Stimulated activated CD8-positive, alpha-beta memory T cell treated with anti-CD3 and anti-CD28 coated beads, Interleukin-15, amount 100 ng/mL, for 1 hour (primary cell): ENCODE measurements at places on chromosomes 16 and 17.

DNA sequence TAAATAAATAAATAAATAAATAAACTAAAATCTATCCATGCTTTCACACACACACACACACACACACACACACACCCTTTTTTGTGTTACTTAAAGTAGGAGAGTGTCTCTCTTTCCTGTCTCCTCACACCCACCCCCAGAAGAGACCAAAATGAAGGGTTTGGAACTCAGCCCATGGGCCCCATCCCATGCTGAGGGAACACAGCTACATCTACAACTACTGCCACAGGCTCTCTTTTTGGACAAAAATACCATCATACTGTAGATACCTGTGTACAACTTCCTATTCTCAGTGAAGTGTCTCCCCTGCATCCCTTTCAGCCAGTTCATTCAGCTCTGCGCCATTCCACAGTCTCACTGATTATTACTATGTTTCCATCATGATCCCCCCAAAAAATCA is 1.9 kb upstream of the HBA2 start:
- no peak for DNase-seq

- no peak for DNase-seq
Measured at GRCh38 chr17:65593855-65594845, 32.7 kb upstream of the AXIN2 start.

DNA sequence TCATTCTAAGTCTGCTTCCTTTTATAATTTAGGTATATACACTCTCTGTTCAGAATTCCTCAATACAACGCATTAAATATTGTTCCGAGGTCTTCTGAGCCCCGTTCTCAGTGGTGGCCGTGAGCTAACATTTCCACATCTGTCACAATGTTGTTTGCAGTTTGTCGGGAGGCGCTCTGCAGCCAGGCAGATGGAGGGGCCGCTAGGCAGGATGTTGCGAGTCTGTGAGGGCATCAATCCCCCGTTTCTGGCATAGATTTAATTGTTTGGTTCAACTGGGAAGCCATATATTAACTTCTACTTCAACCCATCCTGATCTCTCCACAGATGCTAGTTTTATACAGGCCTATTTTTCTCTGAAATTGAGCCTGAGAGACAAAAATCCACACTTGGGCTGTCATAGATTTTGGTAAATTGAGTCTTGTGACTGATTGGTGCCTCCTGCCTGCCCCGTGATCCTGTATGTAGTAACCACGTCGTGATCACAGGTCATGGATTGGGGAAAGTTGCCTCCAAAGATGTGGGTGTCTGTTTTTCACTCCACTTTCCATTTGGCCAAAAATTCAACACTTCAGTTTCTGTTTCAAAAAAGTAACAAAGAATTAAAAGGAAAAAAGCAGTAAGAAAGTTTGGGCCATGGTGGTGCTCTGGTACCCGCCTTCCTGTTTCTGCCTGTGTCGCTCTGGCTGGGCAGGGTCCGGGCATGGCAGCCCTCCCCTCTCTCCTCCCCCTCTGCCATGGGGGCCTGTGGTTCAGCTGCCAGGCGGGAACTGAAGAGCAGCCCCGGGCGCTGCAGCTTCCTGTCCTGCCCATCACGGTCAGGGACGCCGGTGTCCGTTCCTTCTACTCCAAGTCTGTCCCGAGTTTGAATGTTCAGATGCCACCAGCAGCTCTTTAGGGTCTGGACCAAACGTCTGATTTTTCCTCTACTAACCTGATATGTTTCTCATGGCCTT is 41.5 kb downstream of the RPTOR start:
- no peak for DNase-seq

DNA sequence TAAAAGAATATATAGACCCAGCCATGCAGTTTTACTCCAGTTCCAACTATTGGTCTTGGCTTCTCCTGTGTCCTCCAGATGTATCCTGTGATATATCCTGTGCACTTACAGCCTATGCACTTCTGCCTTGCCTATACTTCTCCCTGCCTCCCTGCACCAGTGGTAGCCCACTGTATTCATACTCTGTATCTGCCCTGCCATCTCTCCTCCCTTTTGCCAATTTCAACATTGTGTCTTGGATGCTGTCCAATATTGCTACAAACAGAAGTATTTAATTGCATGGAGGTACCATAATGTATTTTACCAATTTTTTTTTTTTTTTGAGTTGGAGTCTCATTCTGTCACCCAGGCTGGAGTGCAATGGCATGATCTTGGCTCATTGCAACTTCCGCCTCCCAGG is 242.7 kb downstream of the HAPSTR1 start:
- DNase-seq = no peak

GRCh38 chr17:46890638-46891037 is 32.3 kb upstream of the GOSR2 start:
- DNase-seq = no peak

DNA sequence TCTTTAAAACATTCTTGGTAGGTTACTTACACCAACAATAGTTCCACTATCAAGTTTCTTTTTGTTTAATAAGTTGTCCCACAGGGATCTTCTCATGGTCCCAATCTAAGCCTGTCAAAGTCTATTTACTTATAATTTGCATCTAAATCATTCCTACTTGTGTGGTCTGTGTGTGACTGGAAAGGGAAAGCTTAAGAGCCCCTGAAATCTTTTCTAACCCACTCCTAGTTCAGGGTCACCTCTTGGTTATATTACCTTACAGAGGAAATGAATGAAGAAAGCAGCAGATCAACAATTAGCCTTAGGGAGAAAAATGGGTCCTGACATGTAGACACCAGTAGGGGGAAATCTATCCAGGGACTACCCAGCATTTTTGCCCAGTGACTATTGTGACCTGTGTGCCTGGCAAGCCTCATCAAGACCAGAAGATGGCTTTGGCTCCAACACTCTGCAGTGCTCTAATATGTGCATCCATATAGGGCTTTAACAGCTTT is 110.4 kb upstream of the HAS3 start:
- no peak for DNase-seq

DNA sequence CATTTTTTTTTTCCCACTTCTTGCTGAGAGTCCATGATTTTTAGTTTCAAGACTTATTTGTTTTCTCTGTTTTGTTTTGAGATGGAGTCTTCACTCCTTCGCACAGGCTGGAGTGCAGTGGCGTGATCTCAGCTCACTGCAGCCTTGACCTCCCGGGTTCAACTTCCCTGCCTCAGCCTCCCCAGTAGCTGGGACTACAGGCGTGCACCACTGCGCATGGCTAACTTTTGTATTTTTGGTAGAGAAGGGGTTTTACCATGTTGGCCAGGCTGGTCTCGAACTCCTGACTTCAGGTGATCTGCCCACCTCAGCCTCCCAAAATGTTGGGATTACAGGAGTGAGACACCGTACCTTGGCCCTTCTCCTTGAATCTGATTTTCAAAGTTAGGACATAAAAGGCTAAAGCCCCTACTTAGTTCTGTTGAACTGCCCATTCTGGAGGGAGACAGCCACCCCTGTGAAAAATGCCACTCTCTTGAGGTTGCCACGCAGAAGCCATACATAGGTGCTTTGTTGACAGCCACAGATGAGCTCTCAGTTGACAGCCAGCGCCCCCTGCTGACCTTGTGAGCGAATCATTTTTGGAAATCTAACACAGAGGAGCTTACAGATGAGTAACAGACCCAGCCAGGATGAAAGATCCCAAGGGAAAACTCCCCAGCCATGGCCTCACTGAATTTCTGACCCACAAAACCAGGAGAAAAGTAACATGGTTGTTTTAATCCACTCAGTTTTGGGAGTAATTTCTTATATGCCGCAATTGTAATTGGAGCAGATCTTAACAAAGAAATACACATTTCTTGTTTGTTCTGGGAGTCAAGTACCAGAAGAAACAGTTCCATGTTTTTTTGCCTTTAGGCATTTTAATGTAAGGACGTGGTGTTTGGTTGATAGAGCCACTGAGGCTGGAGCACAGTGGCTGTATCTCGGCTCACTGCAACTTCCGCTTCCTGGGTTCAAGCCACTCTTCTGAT is 38.8 kb downstream of the PKD1L3 start:
- peak; percentile 72 for DNase-seq

DNA sequence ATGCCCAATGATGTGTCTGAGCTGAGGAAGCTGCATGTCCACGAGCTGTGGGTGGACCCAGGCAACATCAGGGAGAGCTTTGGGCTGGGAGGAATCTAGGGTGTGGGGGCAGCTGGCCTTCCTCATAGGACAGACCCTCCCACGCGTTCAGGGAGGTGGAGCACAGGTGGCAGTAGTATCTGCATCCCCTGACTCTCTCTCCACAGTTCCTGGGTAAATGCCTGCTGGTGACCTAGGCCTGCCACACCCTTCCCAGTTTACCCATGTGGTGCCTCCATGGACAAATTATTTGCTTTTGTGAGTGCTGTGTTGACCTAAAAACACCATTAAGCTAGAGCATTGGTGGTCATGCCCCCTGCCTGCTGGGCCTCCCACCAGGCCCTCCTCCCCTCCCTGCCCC is 3.2 kb downstream of the HBM start:
- no peak for DNase-seq

DNA sequence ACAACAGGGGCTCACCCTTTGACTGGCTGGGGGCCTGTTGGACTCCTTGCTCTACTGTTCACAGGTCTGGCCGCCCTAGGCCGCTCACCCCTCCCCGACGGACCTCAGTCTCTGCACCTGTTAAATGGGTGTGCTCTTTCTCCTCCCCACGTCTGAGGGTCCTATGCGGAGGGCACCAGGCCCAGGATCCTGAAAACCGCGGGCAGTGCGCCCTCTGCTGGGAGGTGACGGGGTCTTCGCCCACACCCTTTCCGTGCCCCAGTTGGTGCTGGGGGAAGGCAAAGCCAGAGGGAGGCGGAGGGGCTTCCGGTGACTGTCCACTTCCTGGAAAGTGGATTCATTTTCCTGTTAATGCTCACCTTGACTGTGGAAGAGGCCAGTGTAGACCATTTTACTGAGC is 1010.9 kb downstream of the KCNJ18 start:
- no peak for DNase-seq

- no peak for DNase-seq
Measured at GRCh38 chr16:35793601-35794000, 2334.2 kb downstream of the TP53TG3F start.

GRCh38 chr16:2512735-2513404 is 882 bp upstream of the ATP6V0C start:
- DNase-seq = no peak

GRCh38 chr17:58337600-58338453 is 9.2 kb upstream of the TSPOAP1 start:
- DNase-seq = peak; percentile 73

- DNase-seq = no peak
Measured at GRCh38 chr16:15946257-15947044, 3.0 kb upstream of the ABCC1 start.

DNA sequence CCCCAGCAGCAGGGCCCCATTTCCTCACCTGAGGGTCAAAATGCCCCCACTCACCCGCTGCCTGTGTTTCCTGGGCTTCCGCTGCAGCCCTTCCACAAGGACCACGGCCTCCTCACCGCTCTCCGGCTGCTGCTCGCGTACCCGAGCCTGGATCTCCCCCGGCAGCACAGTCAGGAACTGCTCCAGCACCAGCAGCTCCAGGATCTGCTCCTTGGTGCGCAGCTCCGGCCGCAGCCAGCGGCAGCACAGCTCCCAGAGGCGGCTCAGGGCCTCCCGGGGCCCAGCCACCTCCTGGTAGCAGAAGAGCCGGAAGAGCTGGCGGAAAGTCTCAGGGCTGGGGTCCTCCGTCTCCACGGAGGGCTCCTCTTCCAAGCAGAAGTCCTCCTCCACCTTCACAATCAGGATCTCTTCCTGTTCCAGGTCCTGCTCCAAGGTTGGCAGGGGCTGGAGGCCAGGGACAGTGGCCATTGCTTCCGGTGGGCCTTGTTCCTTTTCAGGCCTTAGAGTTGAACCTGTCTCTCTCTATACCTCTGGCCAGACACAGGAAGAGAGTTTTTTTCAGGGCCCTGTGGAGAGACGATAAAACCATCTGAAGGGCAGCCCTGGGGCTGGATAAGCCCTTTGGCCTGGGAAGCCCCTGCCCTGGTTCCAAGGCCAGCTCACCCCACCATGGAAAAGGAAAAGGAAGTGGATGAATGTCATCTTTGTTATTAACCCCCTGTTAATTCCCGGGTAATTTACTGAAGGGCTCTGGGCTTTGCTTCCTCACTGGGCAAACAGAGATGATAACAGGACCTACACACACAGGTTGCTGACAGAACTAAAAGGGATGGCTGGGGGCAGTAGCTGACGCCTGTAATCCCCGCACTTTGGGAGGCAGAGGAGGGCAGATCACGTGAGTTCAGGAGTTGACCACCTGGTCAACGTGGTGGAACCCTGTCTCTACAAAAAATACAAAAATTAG is 1.2 kb downstream of the ZNF500 start:
- DNase-seq = no peak

DNA sequence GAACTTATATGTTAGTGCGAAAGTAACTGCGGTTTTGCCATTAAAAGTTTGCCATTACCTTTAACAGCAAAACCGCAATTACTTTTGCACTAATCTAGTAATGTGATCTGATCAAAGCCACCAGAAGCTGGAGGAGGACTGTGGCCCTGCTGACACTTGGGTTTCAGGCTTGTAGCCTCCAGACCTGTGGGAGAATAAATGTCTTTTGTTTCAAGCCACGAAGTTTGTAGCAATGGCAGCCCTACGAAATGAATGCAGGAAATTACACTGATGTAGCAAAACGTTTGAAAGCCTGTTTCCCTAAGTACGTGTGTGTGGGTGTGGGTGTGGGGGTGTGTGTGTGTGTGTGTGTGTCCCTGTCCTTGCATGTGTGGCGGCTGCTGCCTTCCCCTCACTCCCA is 66.6 kb downstream of the WSB1 start:
- DNase-seq = no peak

DNA sequence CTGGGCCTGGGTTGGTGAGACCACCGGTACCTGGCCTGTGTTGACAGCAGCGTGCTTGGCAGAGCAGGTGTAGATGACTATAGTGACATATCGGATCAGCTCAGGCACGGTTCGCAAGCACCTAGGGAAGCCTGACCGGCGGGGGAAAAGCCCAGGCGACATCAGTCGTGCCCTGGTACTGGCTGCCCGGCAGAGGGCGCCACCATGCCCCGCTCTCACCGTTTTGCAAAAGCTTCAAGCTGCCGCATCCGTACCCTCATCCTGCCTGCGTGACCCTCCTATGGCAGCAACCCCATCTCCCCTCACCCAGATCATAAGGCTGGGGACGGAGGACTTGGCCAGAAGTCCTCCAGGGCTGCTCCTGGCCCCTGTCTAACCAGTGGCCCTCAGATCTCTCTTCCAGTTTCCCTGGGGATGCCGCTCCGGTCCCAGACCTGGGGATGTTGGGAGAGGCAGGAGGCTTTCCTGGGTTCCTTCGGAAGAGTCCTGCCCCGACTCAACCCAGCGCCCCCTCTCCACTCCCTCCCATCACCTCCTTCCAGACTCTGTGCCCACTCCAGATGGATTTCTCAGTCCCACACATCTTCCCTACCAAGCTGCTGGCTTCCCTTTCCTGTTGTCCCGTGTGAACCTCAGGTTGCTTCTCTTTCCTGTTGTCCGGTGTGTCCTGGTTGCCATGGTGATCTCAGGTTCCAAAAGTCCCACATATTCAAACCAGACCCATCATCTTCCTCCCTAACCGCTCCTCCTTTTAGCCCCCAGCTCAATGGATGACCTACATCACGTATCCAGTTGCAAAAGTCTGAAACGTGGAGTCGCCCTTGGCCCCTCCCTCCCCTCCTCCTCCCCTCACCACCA is 13.7 kb downstream of the ALOX12B start:
- DNase-seq = peak; percentile 70

DNA sequence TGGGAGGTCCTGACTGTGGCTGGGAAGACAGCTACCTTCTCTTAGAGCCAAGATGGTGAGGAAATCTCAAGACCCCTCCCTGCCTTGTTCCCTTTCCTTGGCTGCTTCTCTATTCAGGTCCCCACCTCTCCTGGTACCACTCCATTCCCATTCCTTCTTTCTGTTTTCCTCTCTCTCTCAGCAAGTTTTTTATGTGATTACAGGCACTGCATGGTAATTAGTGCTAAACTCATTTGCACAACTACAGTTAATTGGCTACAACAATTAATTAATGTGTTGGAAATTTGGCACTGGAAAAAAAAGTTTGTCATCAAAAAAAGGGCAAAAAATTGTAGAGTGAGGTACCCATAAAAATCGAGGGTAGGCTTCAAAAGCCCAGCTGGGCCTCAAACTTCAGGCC is 45.3 kb downstream of the NEUROD2 start:
- no peak for DNase-seq
